ENCODE measurements at places on chromosomes 6 and 20. TPM values are rescaled to one million over a fixed set of nuclear protein-coding genes. Genes with fewer than 3 reads are reported as not detected.

GRCh38 chr20:24638591-24639548 lies 169.4 kb downstream of the SYNDIG1 start:
- DNase-seq = no peak

DNA sequence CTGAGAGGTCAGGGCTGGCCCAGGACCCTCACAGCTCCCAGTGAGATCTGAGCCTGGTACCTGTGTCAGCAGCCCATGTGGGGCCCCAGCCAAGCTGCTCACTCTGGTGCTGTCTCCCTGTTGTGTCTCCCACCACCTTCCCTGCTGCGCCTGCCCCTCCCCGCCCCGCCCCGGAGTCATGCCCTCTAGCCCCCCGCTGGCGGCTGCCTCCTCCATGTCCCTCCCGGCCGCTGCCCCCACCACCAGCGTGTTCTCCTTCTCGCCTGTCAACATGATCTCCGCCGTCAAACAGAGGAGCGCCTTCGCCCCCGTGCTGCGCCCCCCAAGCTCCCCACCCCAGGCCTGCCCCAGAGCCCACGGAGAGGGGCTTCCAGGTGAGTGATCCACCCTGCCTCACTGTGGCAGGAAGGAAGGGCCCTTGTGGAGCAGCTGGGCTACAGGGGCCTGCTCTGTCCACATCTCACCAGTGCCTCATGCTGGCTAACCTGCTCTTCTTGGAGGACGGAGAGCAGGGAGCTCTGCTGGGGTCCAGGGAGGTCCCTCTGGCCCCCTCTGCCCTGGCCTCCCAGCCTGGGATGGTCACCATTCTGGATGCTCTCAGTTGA lies 44.9 kb downstream of the CPXM1 start:
- DNase-seq = peak; percentile 44

The PRPH2 gene
- total RNA-seq = 0.71 TPM

DNA sequence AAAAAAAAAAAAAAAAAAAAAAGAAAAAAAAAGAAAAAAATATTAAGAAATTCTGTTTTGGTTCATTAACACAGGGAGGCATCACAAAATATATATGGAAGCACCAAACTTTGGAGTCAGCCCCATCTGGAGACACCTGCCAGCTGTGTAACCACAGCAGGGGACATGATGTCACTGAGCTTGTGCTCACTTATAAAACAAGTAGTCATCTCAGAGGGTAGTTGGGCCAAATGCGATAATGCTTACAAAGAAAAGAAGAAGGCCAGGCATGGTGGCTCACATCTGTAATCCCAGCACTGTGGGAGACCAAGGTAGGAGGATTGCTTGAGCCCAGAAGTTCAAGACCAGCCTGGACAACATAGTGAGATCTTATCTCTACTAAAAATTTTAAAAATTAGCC lies 1.1 kb upstream of the BNIP5 start:
- no peak for DNase-seq

DNA sequence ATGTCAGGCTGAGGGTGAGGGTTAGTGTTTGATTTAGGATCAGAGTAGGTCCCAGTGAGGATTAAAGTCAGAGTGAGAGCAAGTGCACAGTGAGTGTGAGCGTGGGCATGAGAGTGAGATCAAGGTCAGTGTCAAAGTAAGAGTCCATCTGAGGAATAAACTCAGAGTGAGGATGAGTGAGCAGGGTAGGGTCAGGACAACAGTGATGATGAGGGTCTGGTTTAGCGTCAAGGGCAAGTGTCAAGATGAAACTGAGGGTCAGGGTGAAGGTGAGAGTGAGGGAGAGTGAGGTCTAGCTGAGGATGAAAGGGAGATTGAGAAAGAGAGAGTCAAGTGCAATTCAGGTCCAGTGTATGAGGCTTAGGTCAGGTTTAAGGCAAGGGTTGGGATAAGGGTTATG lies 7.7 kb upstream of the ZNF343 start:
- DNase-seq = no peak

Data from sigmoid colon (tissue), 7 donors.